ENCODE measurements at places on chromosomes 13 and 19. TPM values are rescaled to one million over a fixed set of nuclear protein-coding genes. Genes with fewer than 3 reads are reported as not detected.

GRCh38 chr19:45499196-45500180 is 1.2 kb downstream of the PPM1N start:
- peaks cover 8% of the 10 kb centered on the region for H3K36me3 ChIP-seq
- peaks cover 48% of the 10 kb centered on the region for H3K4me1 ChIP-seq
- H3K27ac ChIP-seq = peak overlapping the region; percentile 77
- H3K4me3 ChIP-seq = peak overlapping the region; percentile 74
- DNase-seq = peak; percentile 47

DNA sequence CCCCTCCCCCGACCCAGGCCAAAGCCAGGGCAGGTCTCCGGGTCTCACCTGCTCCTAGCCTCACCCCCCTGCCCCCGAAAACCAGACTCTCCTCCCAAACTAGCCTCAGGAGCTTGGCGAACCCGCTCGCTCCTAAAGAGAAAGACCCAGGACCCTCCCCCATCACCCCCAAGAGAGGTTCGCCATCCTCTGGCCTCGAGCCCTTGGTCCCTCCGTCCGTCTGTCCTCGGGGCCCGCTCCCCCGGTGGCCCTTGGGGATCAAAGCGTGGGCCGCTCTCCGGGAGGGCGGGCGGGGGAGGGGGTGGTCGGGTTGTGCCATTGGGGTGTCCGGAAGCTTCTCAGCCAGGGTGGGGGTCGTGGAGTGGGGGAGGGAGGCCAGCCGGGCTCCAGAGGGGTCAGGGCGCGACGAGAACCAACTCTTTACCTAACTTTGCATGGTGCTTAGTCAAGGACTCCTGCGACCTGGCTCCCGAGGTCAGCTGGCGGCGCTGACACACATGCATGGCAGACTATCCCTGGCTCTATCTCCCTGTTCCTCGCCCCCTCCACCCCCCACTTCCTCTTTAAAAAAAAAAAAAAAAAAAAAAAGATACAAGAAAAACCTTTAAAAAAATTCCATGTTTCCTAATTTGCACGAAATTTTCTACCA is 15.6 kb downstream of the SMIM24 start:
- H3K27ac ChIP-seq = no peak overlapping the region
- no peaks in the 10 kb centered on the region for H3K27me3 ChIP-seq
- no peaks in the 10 kb centered on the region for H3K36me3 ChIP-seq
- no peaks in the 10 kb centered on the region for H3K4me1 ChIP-seq

Gene PRX
- total RNA-seq = 4.0 TPM

DNA sequence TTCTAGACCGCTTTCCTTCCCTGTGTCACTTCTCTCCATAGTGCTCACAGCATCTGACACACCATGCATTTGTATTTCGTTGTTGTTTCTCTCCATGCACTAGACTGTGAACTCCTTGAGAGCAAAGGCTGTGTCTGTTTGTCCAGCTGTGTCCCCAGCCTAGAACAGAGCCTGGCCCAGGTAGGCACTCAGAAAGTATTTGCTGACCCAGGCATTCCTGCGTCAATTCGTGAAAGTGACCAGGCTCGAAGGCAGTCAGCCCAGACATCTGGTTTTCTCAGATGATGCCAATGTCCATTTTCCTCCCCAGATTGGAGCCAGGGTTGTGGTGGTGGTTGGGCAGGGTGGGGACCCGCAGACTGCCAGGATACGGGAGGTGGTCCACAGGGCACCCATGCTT is 164.8 kb downstream of the ZNF536 start:
- DNase-seq = no peak
- H3K27ac ChIP-seq = no peak overlapping the region
- H3K36me3 ChIP-seq = no peaks in the 10 kb centered on the region
- H3K27me3 ChIP-seq = peaks cover 2% of the 10 kb centered on the region

Gene PGLYRP1
- not detected for total RNA-seq

- no peaks in the 10 kb centered on the region for H3K4me1 ChIP-seq
- H3K27ac ChIP-seq = no peak overlapping the region
- no peak for DNase-seq
- no peak overlapping the region for H3K4me3 ChIP-seq
These were observed 884.2 kb downstream of the PCDH9 start for GRCh38 chr13:66345971-66346370.

DNA sequence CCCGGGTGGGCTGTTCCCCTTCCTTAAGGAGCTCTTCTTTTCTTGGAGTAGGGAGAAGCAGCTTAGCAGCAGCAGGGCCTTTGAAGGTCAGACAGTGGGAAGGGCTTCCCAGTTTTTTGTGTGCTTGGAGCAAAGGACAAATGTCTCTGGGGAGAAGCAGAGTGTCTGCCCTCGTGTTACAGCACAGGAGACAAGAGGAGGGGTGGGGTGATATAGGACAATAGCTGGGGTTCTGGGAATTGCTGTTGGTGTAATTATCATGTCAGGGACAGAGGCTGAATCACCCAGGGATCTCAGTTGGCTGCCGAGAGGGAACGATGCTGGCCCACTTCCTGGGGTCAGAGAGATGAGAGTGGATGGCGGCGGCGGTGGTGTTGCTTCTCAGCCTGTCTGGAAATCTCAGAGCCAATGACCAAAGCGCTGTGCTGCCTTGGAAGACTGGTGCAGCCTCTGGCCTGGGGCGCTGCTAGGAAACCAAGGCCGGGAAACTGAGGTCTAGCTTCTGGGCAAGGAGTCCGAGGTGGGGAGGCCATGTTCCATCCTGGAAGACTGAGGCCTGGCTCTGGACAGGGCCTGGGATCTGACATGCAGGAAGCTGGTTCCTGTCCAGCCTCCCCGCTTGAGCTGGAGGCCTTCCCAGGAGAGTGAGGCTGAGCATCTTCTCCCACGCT is 1.2 kb downstream of the INAFM1 start:
- no peak for DNase-seq
- H3K27me3 ChIP-seq = no peaks in the 10 kb centered on the region
- peak overlapping the region; percentile 74 for H3K27ac ChIP-seq
- H3K4me1 ChIP-seq = peaks cover 22% of the 10 kb centered on the region
- H3K36me3 ChIP-seq = peaks cover 15% of the 10 kb centered on the region

- H3K27ac ChIP-seq = no peak overlapping the region
- H3K4me3 ChIP-seq = no peak overlapping the region
- DNase-seq = no peak
- peaks cover 20% of the 10 kb centered on the region for H3K27me3 ChIP-seq
These were observed 131.8 kb upstream of the WASF3 start for GRCh38 chr13:26425443-26426358.

- no peaks in the 10 kb centered on the region for H3K27me3 ChIP-seq
- peaks cover 47% of the 10 kb centered on the region for H3K36me3 ChIP-seq
- H3K4me3 ChIP-seq = no peak overlapping the region
- H3K27ac ChIP-seq = peak overlapping the region; percentile 71
- peaks cover 44% of the 10 kb centered on the region for H3K4me1 ChIP-seq
These were observed 4.0 kb downstream of the P2RY11 start for GRCh38 chr19:10115392-10116084.

- no peak for DNase-seq
- H3K36me3 ChIP-seq = no peaks in the 10 kb centered on the region
- H3K4me3 ChIP-seq = no peak overlapping the region
- no peak overlapping the region for H3K27ac ChIP-seq
- H3K4me1 ChIP-seq = peaks cover 3% of the 10 kb centered on the region
- H3K27me3 ChIP-seq = peaks cover 11% of the 10 kb centered on the region
These were observed 31.1 kb downstream of the RYR1 start for GRCh38 chr19:38464421-38465082.

- no peak overlapping the region for H3K4me3 ChIP-seq
- no peak for DNase-seq
- peaks cover 8% of the 10 kb centered on the region for H3K4me1 ChIP-seq
- no peak overlapping the region for H3K27ac ChIP-seq
- no peaks in the 10 kb centered on the region for H3K27me3 ChIP-seq
- H3K36me3 ChIP-seq = no peaks in the 10 kb centered on the region
These were observed 3.2 kb upstream of the CXCL17 start for GRCh38 chr19:42445948-42446347.

- no peak for DNase-seq
- H3K36me3 ChIP-seq = no peaks in the 10 kb centered on the region
- H3K27ac ChIP-seq = no peak overlapping the region
- no peaks in the 10 kb centered on the region for H3K4me1 ChIP-seq
These were observed 123.1 kb downstream of the RBM26 start for GRCh38 chr13:79282976-79283375.

Gene ZNF578
- total RNA-seq = 5.5 TPM

Gene PEAK3
- 0.23 TPM for total RNA-seq

Gene GNG7
- 8.5 TPM for total RNA-seq

DNA sequence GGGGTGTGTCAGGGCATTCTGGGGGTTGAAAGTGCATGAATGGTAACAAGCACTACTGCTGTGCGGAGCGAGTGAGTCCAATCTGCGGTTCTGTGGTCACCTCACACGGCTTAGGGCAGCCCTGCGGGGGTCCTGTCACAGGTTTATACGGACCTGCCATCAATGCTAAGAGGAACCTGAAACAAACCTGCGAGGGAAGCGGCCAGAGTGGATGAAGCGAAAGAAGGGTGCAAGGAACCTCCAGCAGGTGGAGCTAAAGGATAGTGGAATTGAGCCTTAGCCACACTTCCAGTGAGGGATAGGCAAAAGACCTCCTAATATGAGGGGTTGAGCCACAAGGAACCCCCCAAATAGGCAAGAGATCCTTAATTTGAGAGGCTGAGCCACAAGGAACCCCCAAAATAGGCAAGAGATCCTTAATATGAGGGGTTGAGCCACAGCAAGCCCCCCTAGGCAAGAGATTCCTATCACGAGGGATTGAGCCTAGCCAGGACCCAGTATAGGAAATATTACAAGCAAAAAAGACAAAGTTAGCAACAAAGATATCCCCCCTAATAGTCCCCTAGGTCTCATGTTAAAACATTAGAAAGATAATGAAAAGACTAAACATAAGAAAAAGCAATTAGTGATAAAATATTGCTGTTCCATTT is 6.3 kb upstream of the ZNF69 start:
- H3K4me1 ChIP-seq = no peaks in the 10 kb centered on the region
- H3K4me3 ChIP-seq = no peak overlapping the region
- H3K27ac ChIP-seq = no peak overlapping the region
- peaks cover 2% of the 10 kb centered on the region for H3K27me3 ChIP-seq

Gene MAST1
- total RNA-seq = 1.3 TPM

GRCh38 chr13:80605011-80605410 is 264.1 kb upstream of the SPRY2 start:
- DNase-seq = no peak
- no peaks in the 10 kb centered on the region for H3K27me3 ChIP-seq
- H3K4me1 ChIP-seq = no peaks in the 10 kb centered on the region
- H3K36me3 ChIP-seq = no peaks in the 10 kb centered on the region

Gene GIPC3
- total RNA-seq = 3.5 TPM

DNA sequence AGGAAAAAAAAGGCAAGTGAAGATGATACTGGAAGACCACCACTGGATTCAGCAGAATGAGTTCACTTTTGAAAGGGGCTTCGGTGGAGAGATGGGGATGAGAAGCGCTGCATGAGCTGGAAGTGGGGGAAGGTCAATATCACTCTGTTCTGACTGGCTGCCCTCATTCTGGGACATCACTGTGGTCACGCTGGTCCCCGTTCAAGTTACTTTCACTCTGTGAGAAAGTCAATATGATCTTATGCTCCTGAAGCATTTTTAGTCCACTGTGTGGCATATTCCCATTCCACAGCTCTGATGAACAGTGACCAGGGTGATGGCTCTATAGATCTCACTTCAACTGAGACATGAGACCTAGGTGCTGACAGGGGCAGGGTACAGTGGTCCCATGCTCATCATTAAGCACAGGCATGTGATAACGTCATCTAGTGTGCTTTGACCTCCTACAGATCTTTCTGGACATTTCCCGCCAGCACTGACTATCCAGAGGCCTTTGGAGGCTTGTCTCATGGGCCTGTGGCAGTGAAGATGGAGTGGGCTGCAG is 40.2 kb upstream of the GPR183 start:
- DNase-seq = no peak
- H3K27ac ChIP-seq = peak overlapping the region; percentile 86
- H3K4me1 ChIP-seq = peaks cover 75% of the 10 kb centered on the region
- peaks cover 71% of the 10 kb centered on the region for H3K36me3 ChIP-seq

Gene RHPN2
- 1.8 TPM for total RNA-seq

DNA sequence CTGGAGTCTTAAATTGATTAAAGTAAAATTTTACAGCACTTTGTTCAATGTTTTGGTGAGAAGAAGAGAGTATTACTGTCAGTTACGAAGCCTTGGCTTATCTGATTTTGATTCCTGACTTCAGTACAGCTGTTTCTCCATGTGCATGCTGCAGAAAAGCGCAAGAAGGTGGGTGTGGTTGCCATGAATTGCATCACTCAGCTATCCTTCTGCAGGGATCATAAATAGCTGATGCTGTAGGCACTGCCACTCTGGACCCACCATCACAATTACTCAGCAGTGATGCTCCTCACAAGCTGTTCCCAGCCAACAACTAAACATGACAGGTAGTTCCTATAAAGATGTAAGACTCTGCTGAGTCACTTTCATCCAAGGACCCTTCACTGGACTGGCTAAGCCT is 321.2 kb downstream of the IRS2 start:
- H3K36me3 ChIP-seq = peaks cover 7% of the 10 kb centered on the region
- no peak overlapping the region for H3K27ac ChIP-seq
- no peaks in the 10 kb centered on the region for H3K4me1 ChIP-seq
- peaks cover 4% of the 10 kb centered on the region for H3K27me3 ChIP-seq

GRCh38 chr13:32881074-32881776 is 135.0 kb upstream of the KL start:
- H3K4me3 ChIP-seq = no peak overlapping the region
- H3K36me3 ChIP-seq = no peaks in the 10 kb centered on the region
- H3K4me1 ChIP-seq = no peaks in the 10 kb centered on the region
- DNase-seq = no peak
- no peaks in the 10 kb centered on the region for H3K27me3 ChIP-seq

DNA sequence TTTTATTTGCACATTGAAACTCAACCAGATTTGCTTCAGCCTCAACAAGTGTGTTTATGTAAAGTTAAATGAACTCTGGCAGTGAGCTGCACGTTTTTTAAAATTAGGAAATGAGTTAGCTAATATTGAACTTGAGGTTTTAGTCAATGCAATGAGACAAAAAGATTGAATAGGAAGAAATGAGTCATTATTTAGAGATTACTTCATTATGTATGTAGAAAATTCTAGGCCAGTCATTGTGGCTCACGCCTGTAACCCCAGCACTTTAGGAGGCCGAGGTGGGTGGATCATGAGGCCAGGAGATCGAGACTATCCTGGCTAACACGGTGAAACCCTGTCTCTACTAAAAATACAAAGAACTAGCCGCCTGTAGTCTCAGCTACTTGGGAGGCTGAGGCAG is 22.8 kb upstream of the CD70 start:
- H3K27ac ChIP-seq = no peak overlapping the region
- no peak overlapping the region for H3K4me3 ChIP-seq
- H3K27me3 ChIP-seq = peaks cover 26% of the 10 kb centered on the region
- DNase-seq = no peak
- H3K36me3 ChIP-seq = peaks cover 15% of the 10 kb centered on the region
- no peaks in the 10 kb centered on the region for H3K4me1 ChIP-seq

DNA sequence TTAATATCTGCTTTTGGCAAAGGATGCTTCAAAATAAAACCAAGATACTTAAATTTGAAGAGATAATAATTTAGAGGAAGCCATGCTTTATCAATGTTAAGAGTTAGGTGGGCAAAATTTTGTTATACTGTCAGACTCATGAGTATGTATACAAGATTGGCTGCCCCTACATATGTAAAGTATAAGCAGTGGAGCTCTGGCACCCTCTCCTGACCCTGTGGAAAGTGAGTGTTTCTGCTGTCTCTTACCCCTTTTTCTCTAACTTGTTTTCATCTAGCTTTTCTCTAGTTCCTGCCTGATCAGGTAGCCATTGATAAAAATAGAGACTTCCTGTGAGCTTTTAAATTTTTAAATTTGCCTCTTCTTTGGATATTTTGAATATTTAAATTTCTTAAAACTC is 710.9 kb upstream of the SPRY2 start:
- no peaks in the 10 kb centered on the region for H3K27me3 ChIP-seq
- no peak overlapping the region for H3K27ac ChIP-seq
- no peak for DNase-seq
- H3K4me3 ChIP-seq = no peak overlapping the region
- no peaks in the 10 kb centered on the region for H3K36me3 ChIP-seq

- H3K27me3 ChIP-seq = no peaks in the 10 kb centered on the region
- no peak for DNase-seq
- H3K27ac ChIP-seq = no peak overlapping the region
These were observed 1.3 kb downstream of the TMEM259 start for GRCh38 chr19:1019616-1019961.

Gene SGTA
- total RNA-seq = 34.3 TPM
